ENCODE measurements at places on chromosomes 3 and 15.

- H3K36me3 ChIP-seq = no peaks in the 10 kb centered on the region
- no peak overlapping the region for H3K27ac ChIP-seq
- no peak overlapping the region for H3K4me3 ChIP-seq
- DNase-seq = no peak
These were observed 483.7 kb upstream of the SGO1 start for GRCh38 chr3:20669675-20670074.

DNA sequence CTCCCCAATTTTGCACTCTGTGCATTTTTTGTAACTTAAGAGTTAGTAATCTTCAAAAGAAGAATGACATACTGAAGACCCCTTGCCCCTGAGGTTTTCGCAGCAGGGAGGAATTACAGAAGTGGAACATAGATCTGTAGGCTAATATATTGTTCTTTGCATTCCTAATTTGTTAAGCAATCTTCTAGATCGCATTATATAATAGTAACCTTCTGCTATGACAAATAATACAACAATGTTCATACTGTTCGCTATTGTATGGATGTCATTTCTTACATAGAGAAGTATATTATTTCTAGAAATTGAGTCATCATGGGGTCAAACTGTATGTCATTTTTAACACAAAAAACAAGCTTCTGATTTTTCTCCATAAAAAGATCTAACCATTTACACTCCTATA is 95.8 kb upstream of the TGFBR2 start:
- DNase-seq = no peak
- no peaks in the 10 kb centered on the region for H3K4me1 ChIP-seq
- H3K27ac ChIP-seq = no peak overlapping the region
- H3K4me3 ChIP-seq = no peak overlapping the region

- H3K4me3 ChIP-seq = no peak overlapping the region
- no peaks in the 10 kb centered on the region for H3K4me1 ChIP-seq
- H3K27me3 ChIP-seq = no peaks in the 10 kb centered on the region
- H3K27ac ChIP-seq = no peak overlapping the region
These were observed 9.0 kb downstream of the SLC24A1 start for GRCh38 chr15:65630760-65631159.

DNA sequence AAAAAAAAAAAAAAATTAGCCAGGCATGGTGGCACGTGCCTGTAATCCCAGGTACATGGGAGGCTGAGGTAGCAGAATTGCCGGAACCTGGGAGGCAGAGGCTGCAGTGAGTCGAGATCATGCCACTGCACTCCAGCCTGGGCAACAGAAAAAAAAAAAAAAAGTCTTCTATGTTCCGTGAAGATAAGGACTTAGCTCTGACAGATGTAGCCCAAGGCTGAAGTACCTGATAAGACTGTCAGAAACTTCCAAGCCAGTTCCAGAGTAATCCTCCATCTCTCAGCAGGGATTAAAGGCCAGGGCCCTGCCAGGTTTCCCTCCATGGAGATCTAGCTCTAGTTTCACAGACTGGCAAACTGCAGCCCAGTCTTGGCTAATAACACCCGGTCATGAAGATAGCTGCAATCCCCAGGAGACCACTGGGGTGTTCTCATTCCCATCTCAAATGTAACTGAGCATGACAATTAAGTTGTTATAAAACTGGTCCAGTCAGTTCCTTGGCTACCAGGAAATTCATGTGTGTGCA is 8.5 kb downstream of the CDCP1 start:
- H3K27ac ChIP-seq = no peak overlapping the region
- no peaks in the 10 kb centered on the region for H3K36me3 ChIP-seq
- no peaks in the 10 kb centered on the region for H3K4me1 ChIP-seq
- H3K27me3 ChIP-seq = no peaks in the 10 kb centered on the region
- H3K4me3 ChIP-seq = no peak overlapping the region
- DNase-seq = no peak

- DNase-seq = no peak
- no peaks in the 10 kb centered on the region for H3K4me1 ChIP-seq
These were observed 17.0 kb downstream of the SNRPN start for GRCh38 chr15:24971772-24972171.

- H3K27me3 ChIP-seq = no peaks in the 10 kb centered on the region
- H3K27ac ChIP-seq = no peak overlapping the region
- no peak for DNase-seq
- no peak overlapping the region for H3K4me3 ChIP-seq
These were observed 46.5 kb upstream of the SMAD6 start for GRCh38 chr15:66655511-66655910.

DNA sequence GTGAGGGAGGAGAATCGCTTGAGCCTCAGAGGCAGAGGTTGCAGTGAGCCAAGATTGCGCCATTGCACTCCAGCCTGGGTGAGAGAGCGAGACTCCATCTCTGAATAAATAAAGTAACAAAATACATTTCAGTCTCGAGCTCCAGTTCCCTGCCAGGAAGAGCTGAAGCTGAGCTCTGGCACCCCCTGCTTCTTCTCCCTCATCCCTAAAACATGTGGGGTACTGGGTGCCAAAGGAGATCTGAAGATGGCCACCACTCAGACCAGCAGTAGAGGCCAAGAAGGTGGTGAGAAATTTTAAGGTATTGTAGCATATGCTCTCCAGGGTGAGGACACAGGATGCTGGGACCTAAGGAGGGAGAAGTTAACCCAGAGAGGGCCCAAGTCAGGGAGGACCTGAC is 75.0 kb upstream of the CGNL1 start:
- no peak overlapping the region for H3K4me3 ChIP-seq
- no peak overlapping the region for H3K27ac ChIP-seq
- no peaks in the 10 kb centered on the region for H3K36me3 ChIP-seq

- H3K27ac ChIP-seq = no peak overlapping the region
- H3K27me3 ChIP-seq = no peaks in the 10 kb centered on the region
- DNase-seq = no peak
These were observed 257.0 kb downstream of the LSAMP start for GRCh38 chr3:116188231-116188785.

DNA sequence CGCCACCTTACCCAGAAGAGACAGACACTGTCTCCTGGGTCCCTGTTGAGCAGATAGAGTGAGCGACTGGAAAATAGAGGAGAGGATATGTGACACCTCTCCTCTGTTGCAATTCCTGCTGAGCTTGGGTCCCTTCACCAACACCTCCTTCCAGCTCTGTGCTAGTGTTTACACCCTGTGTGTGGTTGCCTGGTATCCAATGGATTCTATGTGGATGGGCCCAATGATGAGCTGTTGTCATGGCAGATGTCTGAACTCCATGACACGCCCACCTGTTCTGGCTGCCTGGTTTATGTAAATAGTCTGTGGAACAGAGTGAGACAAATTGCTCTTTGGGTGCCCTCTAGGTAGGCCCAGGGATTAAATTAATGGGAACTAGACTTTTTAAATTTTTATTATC is 23.7 kb downstream of the RBM5 start:
- H3K27ac ChIP-seq = no peak overlapping the region
- no peak for DNase-seq
- H3K4me1 ChIP-seq = no peaks in the 10 kb centered on the region
- no peaks in the 10 kb centered on the region for H3K27me3 ChIP-seq
- H3K4me3 ChIP-seq = no peak overlapping the region
- H3K36me3 ChIP-seq = peaks cover 100% of the 10 kb centered on the region

DNA sequence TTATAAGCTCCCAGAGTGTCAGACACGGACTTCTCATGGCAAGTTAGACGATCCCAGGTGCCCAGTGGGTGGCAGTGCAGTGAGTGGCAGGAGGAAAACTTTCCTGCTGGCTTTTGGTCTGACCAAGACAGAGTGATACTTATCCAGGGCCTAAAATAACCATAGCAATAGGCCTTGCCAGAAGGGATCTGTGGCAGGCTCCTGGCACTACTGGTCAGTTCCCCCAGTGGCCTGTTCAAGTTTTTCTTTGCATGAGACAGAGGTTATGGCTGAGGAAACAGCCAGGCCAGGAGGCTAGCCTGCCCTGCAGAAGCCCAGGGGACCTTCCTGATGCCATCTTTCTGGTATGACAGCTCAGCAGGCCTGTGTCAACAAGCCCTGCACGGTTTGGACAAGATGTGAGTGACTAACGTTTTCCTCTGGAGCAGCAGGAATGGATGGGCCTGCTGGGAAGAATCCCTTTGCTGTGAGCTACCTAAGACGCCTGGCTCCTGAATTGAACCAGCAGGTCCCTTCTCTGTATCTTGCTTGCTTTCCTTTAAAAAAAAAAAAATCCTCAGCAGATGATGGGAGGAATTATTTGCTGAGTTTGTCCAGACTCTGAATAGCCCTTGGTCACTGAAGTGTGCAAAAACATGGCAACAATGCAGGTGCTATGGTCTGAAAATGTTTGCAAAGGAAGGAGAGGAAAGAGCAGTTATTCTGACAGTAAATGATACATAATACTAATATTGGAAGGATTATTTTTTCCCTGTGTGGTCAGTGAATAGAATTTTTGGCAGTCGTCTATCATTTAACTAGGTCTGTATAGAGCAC is 18.0 kb downstream of the SCG5 start:
- no peak overlapping the region for H3K4me3 ChIP-seq
- DNase-seq = no peak
- H3K27me3 ChIP-seq = no peaks in the 10 kb centered on the region
- no peaks in the 10 kb centered on the region for H3K36me3 ChIP-seq

GRCh38 chr15:31125061-31125460 is 23.5 kb upstream of the TRPM1 start:
- H3K4me1 ChIP-seq = peaks cover 4% of the 10 kb centered on the region
- no peaks in the 10 kb centered on the region for H3K36me3 ChIP-seq
- H3K27ac ChIP-seq = no peak overlapping the region
- H3K27me3 ChIP-seq = no peaks in the 10 kb centered on the region
- no peak for DNase-seq
- H3K4me3 ChIP-seq = no peak overlapping the region

DNA sequence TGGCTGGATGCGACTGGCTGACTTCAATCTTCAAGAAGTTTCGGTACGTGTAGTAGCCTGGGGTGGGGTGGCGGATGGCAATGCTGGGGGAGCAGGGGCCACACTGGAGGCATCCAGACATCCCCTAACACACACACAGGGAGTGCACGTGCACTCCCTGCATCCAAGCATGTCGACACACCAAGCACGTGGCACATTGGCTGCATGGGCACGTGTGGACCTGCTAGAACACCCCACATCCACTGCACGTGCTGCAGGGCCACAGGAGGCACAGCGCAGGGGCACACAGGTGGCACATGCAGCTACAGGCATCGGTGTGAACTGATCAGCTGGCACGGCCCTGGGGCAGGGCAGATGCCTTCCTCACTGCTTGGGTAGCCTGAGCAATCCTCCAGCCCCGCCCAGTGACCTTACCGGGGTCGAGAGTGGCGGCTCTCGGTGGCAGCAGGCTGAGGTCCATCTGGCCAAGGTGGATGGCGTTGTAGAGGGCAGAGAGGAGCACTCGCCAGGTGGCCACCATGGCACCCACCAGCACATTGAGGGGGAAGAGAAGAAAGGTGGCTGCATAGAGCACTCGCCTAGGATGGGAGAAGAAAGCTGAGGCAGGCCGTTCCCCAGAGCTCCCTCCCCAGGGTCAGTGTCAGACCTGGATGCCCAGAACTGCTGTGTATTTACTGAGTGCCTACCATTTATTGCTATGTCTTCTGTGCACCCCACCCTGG is 7.5 kb downstream of the ISLR start:
- H3K36me3 ChIP-seq = peaks cover 47% of the 10 kb centered on the region
- DNase-seq = no peak
- no peaks in the 10 kb centered on the region for H3K27me3 ChIP-seq
- H3K4me3 ChIP-seq = no peak overlapping the region
- peaks cover 17% of the 10 kb centered on the region for H3K4me1 ChIP-seq

DNA sequence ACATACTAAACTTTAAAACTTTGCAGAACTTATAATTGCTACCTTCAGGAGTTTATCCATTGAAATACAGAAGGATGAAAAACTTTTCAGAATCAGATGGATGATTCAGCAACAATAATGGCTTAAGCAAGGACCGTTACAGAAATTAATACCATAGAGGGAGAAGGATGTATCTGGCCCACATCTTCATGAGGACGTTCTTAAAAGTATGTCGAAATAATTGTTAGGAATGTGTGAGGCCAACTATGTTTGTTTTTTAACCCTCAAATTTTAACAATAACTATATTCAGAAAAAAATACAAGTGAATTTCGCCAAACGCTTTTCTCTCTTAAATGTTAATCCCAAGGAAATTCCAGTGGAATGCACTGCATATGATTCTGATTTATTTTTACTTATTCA is 105.2 kb upstream of the EPHA3 start:
- H3K4me3 ChIP-seq = no peak overlapping the region
- no peaks in the 10 kb centered on the region for H3K27me3 ChIP-seq
- no peak overlapping the region for H3K27ac ChIP-seq
- H3K4me1 ChIP-seq = peaks cover 3% of the 10 kb centered on the region

DNA sequence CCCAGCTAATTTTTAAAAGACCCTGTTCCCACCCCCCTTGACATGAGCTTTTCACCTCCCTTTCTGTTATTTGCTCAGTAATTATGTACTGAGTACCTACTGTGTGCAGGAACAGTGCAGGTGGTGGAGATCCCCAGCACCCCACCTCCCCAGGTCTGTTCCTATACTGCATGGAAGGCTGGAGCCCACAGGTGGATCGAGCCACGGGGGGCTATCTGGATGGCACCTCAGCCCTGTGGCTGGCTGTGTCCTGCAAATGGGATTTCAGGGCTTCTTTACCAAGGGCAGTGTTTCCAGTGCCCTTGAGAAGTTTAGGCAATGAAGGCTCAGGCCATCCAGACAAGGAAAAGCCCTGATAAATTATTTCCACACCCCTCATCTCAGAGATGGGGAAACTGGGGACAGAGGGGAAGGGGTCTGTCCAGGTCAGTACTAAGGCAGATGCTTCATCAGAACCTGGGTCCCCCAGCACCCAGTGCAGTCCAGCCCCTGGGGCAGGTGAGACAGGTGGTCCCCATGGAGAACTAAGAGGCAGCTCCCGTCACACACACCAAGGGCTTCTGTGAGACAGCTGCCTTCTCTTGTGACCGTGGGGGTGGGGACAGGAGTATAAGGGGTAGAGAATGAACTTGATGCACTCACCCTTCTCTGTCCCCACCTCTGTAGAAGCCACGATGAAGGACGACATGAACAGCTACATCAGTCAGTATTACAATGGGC is 109.6 kb downstream of the ETFA start:
- H3K27ac ChIP-seq = no peak overlapping the region
- no peak for DNase-seq
- H3K36me3 ChIP-seq = no peaks in the 10 kb centered on the region
- peaks cover 2% of the 10 kb centered on the region for H3K4me1 ChIP-seq
- no peak overlapping the region for H3K4me3 ChIP-seq
- H3K27me3 ChIP-seq = no peaks in the 10 kb centered on the region

DNA sequence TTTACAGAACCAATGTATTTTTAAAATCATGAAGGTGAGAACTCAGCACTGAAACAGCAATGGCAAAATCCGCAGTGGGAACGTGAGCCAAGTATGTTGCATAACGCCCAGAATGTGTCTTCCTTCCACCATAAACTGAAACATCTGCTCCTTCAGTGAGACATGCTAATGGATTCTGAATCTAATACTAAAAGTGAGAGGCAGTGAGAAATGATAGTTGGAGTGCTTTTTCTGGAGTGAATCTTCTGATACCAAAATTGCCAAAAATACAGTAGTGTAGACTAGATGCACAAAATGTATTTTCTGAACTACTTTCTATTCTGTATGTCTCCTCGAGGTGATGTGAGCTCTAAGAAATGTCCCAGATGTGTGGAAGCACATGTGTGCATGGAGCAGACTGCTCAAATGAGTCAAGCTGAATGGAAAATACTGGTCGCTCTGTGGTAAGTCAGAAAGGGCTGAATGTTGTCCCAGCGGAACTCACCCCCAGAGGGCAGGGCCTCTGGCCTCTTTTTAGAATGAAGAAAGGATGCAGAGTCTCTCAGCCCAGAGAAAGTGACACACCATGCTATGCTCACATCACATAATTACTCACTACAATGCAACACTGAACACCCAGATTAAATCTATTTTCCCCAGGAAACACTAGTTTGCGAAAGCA is 73.0 kb downstream of the ATP10A start:
- DNase-seq = no peak
- no peaks in the 10 kb centered on the region for H3K4me1 ChIP-seq
- H3K36me3 ChIP-seq = no peaks in the 10 kb centered on the region
- H3K27me3 ChIP-seq = no peaks in the 10 kb centered on the region

Data from neuronal stem cell (in vitro differentiated cells).